ENCODE measurements at places on chromosomes 12 and 14. TPM values are rescaled to one million over a fixed set of nuclear protein-coding genes. Genes with fewer than 3 reads are reported as not detected.

The TUBA1C gene
- 2,005 TPM for total RNA-seq

The PLEKHG7 gene
- not detected for total RNA-seq

The APOLD1 gene
- total RNA-seq: 0.19 TPM

The LPAR5 gene
- total RNA-seq: 0.38 TPM

The GDF3 gene
- total RNA-seq: not detected

The PLA2G1B gene
- total RNA-seq: not detected

The CYP27B1 gene
- total RNA-seq: 2.2 TPM
